Stimulated activated CD4-positive, alpha-beta T cell treated with anti-CD3 and anti-CD28 coated beads, Interleukin-12 subunit alpha, Interleukin-12 subunit beta, amount 100 ng/mL, for 48 hours (primary cell): ENCODE measurements at places on chromosomes 11 and 22.

- peak; percentile 25 for DNase-seq
Observed at GRCh38 chr22:18024276-18024939, at the start of gene MICAL3. Gene MICAL3, minus strand, starts transcription at chr22:18024561. Its CDS starts 117,749 bp downstream, at chr22:17906812.

DNA sequence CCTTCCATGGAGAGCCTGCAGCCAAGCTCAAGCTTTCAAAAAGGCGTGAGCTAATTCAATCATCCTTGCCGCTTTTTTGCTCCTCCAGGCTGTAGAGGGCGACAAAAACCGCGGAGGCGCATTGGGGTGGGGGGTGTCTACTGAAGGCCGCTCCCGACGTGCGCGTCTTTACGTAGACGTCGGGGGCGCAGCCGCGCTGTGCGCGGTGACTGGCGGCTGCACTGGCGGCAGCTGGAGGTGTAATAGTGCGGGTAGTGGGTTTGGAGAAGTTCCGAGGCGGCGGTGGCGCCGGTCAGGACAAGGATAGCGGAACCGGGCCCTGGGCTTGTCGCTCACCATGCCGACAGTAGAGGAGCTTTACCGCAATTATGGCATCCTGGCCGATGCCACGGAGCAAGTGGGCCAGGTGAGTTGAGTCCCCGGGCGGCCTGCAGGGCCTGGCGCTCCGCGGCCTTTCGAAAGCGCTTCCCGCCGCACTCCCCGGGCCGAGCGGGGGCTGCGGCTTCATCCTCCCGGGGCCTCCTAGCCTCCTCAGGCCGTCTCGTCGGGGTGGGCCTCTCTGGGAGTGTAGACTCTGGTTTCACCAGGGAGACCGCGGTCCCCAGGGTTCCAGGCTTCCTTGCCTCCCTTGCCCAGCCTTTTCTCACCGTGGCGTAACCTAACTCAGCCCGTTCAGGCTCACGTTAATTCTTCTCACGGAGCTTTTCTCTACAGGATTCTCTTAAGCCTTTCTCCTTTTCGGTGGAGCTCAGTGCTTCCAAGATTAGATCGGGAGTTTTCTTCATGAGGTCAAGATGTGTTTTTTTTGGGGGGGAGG, at the start of gene API5:
API5 (plus strand) TSS at position 206 of the 817 bp plus-strand sequence; CDS start at position 338, 132 bp downstream.
- DNase-seq, result peak; percentile 92

- no peak for DNase-seq
Observed at GRCh38 chr11:130478881-130479280, 30.4 kb downstream of the ADAMTS15 start.

DNA sequence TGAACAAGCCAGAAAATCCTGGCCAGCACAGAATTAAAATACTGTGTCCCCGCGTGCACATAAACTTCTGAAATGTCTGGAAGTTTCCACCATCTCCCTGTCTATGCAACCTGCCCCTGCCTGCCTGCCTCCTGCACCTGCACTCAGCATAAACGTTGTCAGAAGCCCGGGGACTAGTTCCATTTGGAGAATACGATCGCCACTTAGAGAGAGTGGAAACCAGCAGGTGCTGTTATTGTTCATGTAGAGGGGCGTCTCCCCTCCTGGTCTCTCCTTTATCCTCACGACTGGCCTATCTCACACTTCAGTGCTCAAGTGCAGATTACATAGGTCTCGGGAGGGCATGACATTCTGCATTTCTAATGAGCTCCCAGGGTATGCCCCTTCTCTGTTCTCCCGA, 35.6 kb downstream of the MPPED1 start:
- DNase-seq, result no peak

DNA sequence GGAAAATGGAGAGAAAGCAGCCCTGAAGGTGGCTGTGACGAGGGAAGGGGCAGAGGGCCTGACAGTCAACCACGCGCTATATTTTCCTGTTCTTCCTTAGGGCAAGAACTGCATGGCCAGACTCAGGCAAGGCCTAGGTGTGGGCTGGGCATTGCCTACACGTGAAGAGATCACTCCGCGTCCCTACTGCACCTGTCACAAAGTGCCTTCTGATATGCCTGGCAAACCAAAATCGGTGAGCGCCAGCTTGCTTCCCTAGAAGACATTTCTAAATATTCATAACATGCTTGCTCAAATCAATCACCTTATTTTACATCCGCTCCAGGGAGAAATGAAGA, 6.3 kb downstream of the TMEM121B start:
- no peak for DNase-seq

GRCh38 chr11:31620434-31620833, 110.9 kb downstream of the ELP4 start:
- DNase-seq, result no peak

GRCh38 chr22:44520465-44521094, 22.5 kb upstream of the RTL6 start:
- no peak for DNase-seq

DNA sequence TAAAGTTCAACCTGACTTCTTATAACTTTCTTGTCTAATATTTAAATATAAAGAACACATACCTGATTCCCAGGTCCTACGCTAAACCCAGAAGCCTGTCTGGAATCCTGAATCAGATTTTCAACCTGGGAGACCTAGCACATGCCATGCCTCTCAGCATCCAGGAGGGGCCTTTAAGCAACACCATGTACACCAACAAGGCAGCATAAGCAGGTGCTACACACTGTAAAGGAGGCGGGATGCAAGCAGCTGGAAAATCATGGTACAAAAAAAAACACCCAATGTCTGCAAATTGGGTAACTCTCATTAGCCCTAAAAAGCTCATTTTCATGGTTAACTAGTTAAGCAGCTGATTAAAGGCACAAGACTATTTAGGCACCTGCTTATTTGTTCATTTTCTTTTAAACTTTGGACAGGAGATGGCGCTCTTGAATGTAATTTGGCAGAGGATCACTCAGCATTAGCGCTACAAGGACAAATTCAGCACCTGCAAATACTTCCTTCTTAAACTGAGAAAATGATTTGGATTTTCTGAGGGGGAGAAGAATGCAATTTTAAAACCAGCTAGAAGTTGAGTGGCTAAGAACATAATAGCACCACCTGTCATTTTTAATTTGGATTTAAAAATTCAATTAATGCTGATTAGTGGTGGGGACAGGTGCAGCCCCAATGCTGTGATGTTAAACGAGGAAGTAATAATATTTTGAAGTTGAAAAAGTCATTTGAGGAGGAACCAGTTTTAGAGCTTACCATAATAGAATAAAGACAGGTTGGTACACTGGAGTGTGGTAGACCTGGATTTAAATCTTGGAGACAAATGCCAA, 104.0 kb downstream of the FAR1 start:
- DNase-seq, result no peak

DNA sequence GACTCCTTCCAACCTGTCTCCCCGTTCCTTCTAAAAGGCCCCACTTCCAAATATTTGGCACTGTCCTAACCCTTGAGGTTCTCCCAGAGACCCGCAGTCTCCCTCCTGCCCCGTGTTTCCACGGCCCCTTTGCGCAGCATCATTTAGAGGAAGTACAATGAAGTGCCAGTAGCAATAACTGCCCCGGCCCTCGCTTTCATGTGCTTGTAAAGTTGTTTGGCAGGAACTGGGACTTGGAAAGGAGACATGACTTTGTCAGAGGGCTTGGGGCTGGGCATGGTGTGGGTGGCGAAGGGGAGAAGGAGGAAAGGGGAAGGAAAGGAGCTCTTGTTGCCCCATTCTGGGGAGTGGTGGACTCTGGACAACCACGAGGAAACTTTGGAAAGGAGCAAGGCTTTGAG, 2.6 kb downstream of the CD44 start:
- DNase-seq, result no peak

DNA sequence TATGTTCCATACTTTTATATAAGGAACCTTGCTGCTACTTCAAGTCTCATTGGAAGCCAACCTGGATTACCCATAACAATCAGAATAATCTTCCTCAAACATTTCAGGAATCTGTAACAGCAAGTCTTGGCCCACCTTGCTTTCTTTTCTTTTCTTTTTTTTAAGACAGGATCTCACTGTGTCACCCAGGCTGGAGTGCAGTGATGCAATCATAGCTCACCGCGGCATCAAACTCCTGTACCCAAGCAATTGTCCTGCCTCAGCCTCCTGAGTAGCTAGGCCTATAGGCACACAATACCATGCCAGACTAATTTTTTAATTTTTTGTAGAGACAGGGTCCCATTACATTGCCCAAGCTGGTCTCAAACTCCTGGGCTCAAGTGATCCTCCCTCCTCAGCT, 29.3 kb upstream of the PRDM10 start:
- no peak for DNase-seq

DNA sequence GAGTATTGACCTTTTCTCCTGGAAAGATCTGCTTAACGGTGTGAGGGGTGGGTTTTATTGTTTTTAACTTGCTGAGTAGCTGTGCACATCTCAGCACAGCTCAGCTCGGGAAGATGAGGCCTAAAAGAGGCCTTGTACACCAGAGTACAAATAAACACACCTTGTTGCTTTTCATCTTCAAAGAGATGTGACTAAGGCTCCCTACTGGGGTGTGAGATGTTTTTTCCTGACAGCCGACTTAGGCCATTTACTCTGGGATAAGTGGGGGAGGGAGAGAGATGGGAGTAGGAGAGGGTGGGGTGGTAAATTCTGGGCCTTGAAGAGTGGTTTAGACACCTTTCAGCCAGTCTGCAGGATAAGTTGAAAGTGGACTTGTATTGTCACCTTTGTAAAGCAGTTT, 2.9 kb downstream of the LDLRAD3 start:
- DNase-seq, result no peak

DNA sequence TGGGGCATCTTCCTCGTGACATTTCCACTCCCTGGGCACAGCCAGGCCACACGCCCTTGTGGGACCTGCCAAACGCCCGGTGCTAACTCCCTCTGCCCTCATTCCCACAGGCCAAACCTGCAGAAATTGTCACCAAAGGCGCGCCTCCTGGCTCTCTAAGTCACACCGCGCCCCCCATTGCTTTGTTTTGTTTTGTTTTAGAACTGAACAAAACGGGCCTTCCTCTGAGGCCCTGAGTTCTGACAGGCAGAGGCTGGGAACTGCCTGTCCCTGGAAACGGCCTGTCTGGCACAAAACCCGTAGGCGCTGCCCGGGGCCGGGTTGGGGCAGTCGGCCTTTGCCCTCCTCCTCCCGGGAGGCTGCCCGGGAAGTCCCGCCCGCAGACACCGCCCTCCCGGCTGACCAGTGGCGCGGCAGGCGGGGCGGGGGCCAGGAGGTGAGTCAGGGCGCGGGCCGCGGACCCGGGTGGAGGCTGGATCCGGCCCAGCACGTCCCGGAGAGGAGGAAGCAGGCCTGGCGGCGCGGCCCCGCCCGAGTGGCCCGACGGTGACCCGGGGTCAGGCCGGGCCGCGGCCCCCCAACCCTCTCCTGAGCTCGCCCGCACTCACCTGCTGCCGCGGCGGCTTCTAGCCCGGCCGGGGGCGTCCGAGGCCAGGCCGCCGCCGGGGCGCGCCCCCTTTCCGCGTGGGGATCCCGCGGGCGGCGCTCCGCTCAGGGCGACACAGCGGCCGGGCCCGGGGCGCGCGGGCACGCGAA, 465 bp downstream of the SUN2 start:
- no peak for DNase-seq

GRCh38 chr11:34327804-34328631, 29.8 kb downstream of the ABTB2 start:
- DNase-seq, result no peak
